ENCODE measurements at places on chromosomes 6 and 20. TPM values are rescaled to one million over a fixed set of nuclear protein-coding genes. Genes with fewer than 3 reads are reported as not detected.
A peak's percentile ranks its signal among the peaks of the same experiment; 100 is the strongest.

The BIRC7 gene
- polyA plus RNA-seq: 0.19 TPM

DNA sequence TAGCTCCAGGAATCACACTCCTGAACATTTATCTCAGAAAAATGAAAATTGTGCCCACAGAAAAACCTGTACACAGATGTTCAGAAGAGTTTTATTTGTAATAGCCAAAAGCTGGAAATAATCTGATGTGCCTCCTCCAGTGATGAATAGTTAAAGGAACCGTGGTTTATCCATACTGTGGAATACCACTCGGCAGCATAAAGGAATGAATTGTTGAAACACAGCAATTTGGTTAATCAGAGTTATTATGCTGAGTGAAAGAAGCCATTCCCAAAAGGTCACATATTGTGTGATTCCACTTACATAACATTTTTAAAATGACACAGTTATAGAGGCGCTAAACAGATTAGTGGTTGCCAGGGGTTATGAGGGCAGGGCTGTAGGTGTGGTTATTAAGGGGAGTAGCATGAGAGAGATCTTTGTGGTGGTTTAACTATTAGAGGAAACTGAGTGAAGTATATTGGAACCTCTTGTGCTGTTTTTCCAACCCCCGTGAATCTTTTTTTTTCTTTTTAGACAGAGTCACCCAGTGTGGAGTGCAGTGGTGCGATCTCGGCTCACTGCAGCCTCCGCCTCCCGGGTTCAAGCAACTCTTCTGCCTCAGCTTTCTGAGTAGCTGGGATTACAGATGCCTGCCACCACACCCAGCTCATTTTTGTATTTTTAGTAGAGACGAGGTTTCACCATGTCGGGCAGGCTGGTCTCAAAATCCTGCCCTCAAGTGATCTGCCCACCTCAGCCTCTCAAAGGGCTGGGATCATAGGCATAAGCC lies 26.2 kb downstream of the PSMF1 start:
- no peak overlapping the region for H3K4me3 ChIP-seq
- no peak overlapping the region for H3K27ac ChIP-seq
- no peaks in the 10 kb centered on the region for H3K27me3 ChIP-seq
- no peak for DNase-seq

GRCh38 chr6:5315881-5316280 lies 54.6 kb downstream of the FARS2 start:
- H3K27me3 ChIP-seq: no peaks in the 10 kb centered on the region
- H3K36me3 ChIP-seq: no peaks in the 10 kb centered on the region
- H3K4me3 ChIP-seq: no peak overlapping the region
- H3K27ac ChIP-seq: no peak overlapping the region
- DNase-seq: no peak

DNA sequence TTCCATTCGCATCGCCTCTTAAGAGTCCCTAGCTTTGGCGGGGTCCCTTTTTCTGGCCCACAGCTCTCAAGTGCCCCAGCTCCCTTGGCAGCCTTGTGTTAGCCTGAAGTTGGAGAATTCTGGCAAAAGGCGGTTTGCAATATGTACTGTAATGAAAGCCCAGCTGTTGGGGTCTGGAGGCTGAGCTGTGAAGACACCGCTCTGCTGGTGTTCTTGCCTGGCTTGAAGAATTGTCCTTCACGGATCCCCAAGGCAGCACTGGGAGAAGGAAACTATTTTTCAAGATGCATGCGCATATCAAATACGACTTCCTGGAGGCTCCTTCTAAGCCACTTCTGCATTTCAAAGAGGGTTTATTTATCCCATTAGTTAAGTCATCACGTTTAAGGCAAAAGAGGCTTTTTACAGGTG lies 21.4 kb upstream of the CITED2 start:
- H3K4me1 ChIP-seq: peaks cover 7% of the 10 kb centered on the region
- peak; percentile 39 for DNase-seq
- no peak overlapping the region for H3K27ac ChIP-seq
- no peaks in the 10 kb centered on the region for H3K27me3 ChIP-seq
- H3K4me3 ChIP-seq: no peak overlapping the region

The MOG gene
- not detected for polyA plus RNA-seq

DNA sequence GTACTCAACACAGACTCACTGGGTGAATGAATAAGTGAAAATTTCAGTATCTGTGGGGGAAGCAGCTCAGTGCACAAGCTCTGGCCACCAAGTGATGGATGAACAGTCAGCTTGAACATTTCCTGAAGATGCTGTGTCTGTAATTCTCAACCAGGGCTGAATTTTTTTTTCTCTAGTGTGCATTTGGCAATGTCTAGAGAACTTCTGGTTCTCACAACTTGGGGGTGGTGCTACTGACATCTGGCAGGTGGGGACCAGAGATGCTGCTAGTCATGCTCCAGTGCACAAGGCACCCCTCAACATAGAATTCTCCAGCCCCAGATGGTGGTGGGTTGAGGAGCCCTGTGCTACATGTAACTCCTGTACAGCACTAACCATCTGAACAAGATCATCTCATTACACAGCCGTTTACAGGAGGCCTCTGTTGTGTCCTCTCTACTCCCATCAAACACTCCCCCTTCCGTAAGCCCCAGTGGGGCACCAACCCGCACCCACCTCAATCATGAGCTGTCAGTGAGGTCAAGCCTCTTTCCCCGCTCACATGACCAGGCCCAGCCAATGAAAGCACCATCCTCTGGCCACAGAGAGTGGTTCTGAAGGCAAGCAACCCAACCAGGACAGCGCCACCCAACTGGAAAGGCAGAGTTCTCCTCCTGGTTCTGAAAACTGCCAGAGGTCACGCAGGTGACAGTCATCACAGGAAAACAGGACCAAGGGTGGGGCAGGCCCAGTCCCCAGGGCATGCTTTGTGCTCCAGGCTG lies 103.9 kb upstream of the PMEPA1 start:
- H3K27ac ChIP-seq: no peak overlapping the region
- H3K4me3 ChIP-seq: no peak overlapping the region
- peaks cover 2% of the 10 kb centered on the region for H3K27me3 ChIP-seq

The CLVS2 gene
- 0.18 TPM for polyA plus RNA-seq

The PCK1 gene
- 0.12 TPM for polyA plus RNA-seq

- H3K4me3 ChIP-seq: no peak overlapping the region
- DNase-seq: no peak
- H3K27me3 ChIP-seq: no peaks in the 10 kb centered on the region
- no peak overlapping the region for H3K27ac ChIP-seq
- no peaks in the 10 kb centered on the region for H3K4me1 ChIP-seq
These were observed 164.0 kb downstream of the GMDS start for GRCh38 chr6:2081155-2082138.

The SERPINB1 gene
- 19.3 TPM for polyA plus RNA-seq

DNA sequence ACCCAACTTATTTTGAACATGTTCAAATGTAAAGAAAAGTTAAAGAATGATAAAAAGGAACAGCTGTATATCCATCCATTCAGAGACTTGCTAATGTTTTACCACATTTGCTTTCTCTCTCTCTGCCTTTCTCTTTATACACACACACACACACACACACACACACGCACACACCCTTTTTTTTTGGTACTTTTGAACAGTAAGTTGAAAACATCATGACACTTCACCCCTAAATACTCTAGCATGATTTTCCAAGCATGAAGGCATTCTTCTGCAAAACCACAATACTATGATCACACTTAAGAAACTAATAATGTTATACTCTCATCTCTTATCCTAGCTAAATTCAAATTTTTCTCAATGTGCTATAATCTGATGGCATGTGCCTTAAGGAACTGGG lies 192.3 kb downstream of the UTRN start:
- H3K36me3 ChIP-seq: peaks cover 20% of the 10 kb centered on the region
- no peak overlapping the region for H3K27ac ChIP-seq
- no peaks in the 10 kb centered on the region for H3K27me3 ChIP-seq
- H3K4me3 ChIP-seq: no peak overlapping the region
- H3K4me1 ChIP-seq: peaks cover 4% of the 10 kb centered on the region
- DNase-seq: peak; percentile 10

The MYH7B gene
- polyA plus RNA-seq: 71.1 TPM

The OXT gene
- polyA plus RNA-seq: 0.92 TPM

DNA sequence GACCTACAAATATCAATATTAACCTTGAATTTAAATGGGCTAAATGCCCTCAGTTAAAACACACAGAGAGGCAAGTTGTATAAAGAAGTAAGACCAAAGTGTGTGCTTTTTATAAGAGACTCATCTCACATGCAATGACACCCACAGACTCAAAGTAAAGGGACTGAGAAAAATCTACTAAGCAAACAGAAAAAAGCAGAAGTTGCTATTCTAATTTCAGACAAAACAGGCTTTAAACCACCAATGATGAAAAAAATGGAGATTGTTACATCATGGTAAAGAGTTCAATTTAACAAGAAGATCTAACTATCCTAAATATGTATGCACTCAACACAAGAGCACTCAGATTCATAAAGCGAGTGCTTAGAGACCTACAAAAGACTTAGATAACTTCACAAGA lies 741.9 kb upstream of the MARCKS start:
- H3K27me3 ChIP-seq: no peaks in the 10 kb centered on the region
- no peaks in the 10 kb centered on the region for H3K36me3 ChIP-seq
- H3K27ac ChIP-seq: no peak overlapping the region
- no peak for DNase-seq
- H3K4me1 ChIP-seq: no peaks in the 10 kb centered on the region

DNA sequence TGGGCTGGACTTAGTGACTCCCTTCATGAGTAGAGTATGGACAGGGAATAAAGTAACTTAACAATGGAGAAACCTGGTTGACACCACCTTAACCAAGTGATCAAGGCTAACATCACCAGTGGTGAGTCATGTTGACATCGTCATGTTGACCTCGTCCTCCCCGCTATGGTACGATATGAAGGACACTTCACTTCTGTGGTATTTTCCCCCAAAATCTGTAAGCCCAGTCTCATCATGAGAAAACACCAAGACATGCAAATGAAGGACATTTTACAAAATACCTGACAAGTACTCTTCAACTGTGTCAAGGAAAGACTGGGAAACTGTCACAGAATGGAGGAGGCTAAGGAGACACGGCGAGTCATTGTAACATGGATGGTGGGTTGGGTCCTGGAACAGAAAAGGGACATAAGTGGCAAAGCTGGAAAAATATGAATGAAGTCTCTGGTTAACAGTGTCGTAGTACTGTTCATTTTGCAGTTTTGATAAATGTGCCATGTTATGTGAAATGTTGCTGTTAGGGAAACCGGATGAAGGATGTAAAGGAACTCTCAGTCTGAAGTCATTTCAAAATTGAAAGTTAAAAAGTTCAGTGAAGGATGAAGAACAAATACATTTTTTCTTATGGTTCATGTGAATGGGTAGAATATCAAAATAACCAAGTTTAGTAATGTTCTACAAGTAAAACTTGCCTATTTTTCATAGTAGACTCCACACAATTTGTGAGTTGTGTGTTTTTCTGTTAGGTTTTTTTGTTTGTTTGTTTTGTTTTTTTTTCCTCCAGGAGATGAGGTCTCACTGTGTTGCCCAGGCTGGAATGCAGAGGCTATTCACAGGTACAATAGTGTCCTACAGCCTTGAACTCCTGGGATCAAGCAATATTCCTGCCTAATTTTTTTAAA lies 247.5 kb downstream of the TMEM242 start:
- no peaks in the 10 kb centered on the region for H3K36me3 ChIP-seq
- H3K27ac ChIP-seq: no peak overlapping the region
- peaks cover under 1% of the 10 kb centered on the region for H3K4me1 ChIP-seq
- no peaks in the 10 kb centered on the region for H3K27me3 ChIP-seq
- DNase-seq: no peak

DNA sequence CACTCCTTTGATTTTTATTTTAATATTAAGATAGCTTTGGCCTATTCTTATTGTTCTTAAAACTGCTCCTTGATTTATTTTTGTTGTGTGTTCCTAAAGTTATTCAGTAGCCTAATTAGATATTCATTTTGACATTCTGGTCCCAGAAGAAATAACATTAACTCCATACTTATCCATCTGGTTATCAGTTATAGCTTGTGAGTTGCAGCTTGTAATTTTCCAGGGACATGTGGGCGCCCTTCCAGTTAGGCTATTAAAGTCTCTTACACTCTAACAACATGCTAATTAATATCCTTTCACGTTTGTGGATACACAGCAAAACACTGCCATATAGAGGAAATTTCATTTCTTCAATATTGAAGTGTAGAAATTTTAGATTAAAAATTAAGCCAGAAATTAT lies 987.5 kb downstream of the HACE1 start:
- H3K4me3 ChIP-seq: no peak overlapping the region
- H3K36me3 ChIP-seq: no peaks in the 10 kb centered on the region
- H3K27me3 ChIP-seq: no peaks in the 10 kb centered on the region
- DNase-seq: no peak
- no peak overlapping the region for H3K27ac ChIP-seq
- no peaks in the 10 kb centered on the region for H3K4me1 ChIP-seq

- no peaks in the 10 kb centered on the region for H3K27me3 ChIP-seq
- no peak for DNase-seq
- no peak overlapping the region for H3K27ac ChIP-seq
- H3K36me3 ChIP-seq: no peaks in the 10 kb centered on the region
- H3K4me3 ChIP-seq: no peak overlapping the region
These were observed 16.6 kb downstream of the TENT5A start for GRCh38 chr6:81735756-81736380.

- DNase-seq: no peak
- no peaks in the 10 kb centered on the region for H3K4me1 ChIP-seq
- no peaks in the 10 kb centered on the region for H3K36me3 ChIP-seq
- H3K4me3 ChIP-seq: no peak overlapping the region
- H3K27ac ChIP-seq: no peak overlapping the region
These were observed 36.7 kb downstream of the LAMA2 start for GRCh38 chr6:128919412-128920180.

The EMILIN3 gene
- 61.1 TPM for polyA plus RNA-seq

DNA sequence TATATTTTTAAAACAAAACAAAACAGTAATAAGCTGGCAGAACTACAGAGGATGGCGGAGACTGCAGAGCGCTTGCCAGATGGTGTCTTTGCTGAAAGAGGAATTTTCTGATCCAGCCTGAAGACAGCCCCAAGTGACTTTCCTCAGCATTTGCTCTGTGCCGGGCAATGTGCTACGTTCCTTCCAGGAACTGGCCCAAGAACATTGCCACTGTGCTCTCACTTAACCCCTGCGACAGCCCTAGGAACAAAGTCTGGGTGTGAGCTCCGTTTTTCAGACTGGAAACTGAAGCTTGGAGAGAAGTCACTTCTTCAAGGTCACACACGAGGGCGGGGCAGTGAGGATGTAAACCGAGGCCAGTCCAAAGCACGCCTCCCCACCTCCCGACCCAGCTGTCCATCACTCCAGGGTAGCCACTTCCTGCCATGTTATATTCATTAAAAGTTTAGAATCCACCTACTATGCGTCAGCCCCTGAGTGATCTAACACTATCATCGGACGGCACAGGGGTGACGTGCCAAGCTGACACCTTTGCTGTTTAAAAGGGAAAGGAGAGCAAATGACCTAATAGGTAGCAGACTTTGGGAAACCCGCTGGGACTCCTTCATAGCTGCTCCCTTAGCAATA lies 22.3 kb upstream of the BMP7 start:
- no peaks in the 10 kb centered on the region for H3K36me3 ChIP-seq
- peak; percentile 18 for DNase-seq
- H3K27ac ChIP-seq: no peak overlapping the region

- H3K27me3 ChIP-seq: no peaks in the 10 kb centered on the region
- DNase-seq: no peak
- no peaks in the 10 kb centered on the region for H3K36me3 ChIP-seq
- no peak overlapping the region for H3K27ac ChIP-seq
- no peak overlapping the region for H3K4me3 ChIP-seq
- H3K4me1 ChIP-seq: no peaks in the 10 kb centered on the region
These were observed 128.6 kb downstream of the RNF144B start for GRCh38 chr6:18515767-18516166.

All from muscle of leg (tissue), 16 donors.